Anterior cingulate cortex (tissue), 58 donors: ENCODE measurements at places on chromosomes 16 and 17.

DNA sequence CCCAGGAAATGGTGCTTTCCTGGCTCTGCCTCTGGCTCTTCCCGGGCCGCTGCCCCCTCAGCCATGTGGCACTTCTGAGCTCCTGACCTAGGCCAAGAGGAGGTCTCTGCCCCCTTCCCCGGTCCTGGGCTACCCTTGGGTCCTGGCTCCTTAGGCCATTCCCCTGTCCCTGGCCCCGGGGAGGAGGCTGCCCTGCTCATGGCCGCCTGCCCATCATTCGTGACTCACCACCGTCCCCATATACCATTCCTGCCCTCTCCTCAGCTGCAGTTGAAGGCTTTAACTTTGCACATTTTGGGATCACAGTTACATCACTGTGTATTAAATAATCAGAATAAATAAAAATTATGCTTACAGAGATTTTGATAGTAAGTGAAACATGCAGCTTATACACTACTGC is 69.0 kb downstream of the GRIN2A start:
- DNase-seq: no peak

- no peak for DNase-seq
Measured at GRCh38 chr17:62178579-62178978, 113.5 kb upstream of the MED13 start.

GRCh38 chr17:38464723-38465390 is 36.6 kb downstream of the ARHGAP23 start:
- peak; percentile 85 for DNase-seq

DNA sequence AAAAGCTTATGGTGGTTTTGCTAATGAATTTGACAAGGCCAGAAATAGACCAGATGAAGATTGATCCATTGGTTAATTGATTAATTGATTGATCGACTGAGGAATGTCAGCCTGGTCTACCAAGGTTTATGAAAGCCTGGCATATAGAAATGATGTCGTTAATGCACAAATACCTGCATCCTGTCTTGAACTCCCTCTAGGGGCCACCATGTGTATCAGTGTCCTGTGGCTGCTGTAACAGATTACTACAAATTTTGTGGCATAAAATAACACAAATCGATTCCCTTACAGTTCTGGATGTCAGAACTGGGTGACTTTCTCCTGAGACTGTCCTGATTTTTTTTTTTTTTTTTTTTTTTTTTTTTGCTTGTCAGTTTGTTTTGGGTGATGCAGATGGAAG is 553.2 kb downstream of the MAF start:
- no peak for DNase-seq

DNA sequence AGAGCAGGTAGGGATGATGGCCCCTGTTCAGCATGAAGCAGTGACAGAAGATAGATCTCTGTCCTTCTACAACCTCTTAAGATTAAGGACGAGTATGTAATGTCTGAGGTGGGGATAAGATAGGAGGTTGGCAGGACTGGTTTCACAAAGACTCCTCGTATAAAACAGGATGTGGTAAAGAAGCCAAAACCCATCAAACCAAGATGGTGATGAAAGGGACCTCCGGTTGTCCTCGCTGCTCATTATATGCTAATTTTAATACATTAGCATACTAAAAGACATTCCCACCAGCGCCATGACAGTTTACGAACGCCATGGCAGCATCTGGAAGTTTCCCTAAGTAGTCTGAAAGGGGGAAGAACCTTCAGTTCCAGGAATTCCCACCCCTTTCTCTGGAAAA is 27.3 kb downstream of the MIS12 start:
- DNase-seq: no peak

GRCh38 chr16:78216166-78216745 is 116.8 kb downstream of the WWOX start:
- DNase-seq: no peak

DNA sequence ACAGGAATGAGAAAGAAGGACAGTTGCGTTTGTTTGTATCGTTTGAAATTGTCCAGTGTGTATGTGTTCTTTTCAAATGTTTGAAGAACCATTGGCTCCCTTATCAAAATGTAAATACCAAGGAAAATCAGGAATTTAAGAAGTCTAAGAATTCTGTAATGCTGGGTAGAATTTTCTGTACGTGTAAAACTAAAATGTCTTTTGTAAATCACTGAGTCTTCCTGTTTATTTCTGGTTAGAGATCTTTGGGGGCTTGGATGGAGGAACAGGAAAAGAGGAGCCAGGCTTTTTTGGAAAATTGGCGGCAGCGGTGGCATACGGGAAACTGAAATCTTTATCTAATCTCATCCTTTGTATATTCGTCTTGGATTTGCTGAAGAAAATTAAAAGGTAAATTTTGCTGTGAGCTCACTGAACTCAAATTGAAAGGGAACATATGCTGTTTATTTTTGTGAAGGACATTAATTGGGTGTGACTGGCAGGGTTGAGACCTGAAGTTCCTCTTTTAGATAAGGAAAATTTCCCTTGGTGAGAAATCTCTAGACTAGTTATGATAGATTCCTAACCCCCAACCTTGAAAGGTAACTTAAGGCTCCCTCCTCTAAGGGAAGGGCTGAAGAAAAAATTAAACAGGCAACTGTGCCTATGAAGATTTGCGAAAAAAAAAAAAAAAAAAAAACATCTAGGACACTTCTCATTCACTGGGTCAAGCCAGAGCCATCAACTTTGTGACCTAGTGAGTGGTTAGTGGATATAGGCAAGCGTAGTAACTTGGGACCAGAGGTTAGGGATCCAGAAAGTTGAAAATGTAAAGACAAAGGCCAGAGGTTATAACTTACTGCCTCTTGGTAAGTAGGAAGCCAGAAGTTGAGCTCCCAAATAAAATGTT is 10.8 kb downstream of the TAT start:
- no peak for DNase-seq

GRCh38 chr16:89330177-89330856 is 112.8 kb downstream of the ZNF778 start:
- no peak for DNase-seq

GRCh38 chr17:18191236-18191667 is 7.6 kb downstream of the ALKBH5 start:
- DNase-seq: no peak

DNA sequence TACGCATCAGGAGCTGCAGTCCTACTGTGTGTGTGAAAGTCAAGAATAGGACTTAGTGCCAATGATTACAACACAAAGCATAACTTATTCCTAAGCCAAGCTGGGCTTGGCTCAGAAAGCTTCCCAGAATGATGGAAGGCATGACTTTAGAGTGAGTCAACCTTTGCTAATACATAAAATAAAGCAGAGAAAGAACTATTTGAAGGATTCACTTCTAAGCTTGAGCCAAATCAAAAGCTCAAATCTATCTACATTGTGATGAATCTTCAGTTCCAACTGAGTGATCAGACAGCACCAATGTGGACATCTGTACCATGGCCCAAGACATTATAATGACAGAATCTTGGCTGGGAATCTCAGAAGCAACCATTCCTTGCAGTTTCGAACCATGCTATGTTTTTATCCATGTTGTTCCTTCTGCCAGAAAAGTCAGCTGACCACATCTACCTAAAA is 41.4 kb downstream of the SMG6 start:
- DNase-seq: no peak

DNA sequence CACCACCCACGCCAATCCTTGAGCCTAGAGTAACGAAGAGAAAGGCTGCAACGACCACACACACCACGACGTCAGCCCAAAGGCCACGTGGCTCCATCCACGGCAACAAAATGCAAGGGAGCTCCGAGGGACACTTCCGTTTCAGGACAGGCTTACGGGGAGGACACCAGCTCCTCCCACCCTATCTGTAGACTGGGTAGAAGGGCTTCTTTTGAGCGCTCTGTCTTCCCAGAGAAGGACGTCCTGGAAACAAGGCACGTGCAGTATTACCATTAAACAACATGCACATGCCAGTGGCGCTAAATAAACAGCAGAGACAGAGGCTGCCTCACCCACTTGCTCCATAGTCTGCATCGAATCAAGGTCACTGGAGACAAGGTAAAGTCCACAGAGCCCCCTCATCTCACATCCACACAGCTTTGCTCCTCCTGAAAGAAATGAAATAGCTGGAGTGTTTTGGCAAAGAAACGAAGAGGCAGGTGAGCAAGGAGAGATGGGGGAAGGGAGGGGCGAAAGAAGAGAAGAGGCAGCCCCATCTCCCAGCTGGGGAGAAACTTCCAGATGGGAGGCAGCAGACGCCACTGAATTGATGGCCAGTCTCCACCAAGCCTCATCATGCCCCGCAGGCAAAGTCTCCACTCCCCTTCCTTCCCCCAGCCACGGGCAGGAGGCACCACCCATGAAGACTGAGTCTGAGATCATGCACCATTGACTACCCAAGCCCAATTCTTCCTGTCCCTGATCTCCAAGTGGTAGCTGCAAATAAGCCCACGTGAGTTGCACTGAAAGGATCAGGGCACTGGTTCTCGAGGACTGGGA is 24.0 kb downstream of the ZFHX3 start:
- DNase-seq: no peak

GRCh38 chr16:87033021-87033471 is 284.1 kb downstream of the C16orf95 start:
- no peak for DNase-seq

- DNase-seq: no peak
Measured at GRCh38 chr17:32275060-32276042, 9.7 kb downstream of the RHBDL3 start.

- DNase-seq: peak; percentile 59
Measured at GRCh38 chr16:53071748-53072301, 17.0 kb downstream of the CHD9 start.

DNA sequence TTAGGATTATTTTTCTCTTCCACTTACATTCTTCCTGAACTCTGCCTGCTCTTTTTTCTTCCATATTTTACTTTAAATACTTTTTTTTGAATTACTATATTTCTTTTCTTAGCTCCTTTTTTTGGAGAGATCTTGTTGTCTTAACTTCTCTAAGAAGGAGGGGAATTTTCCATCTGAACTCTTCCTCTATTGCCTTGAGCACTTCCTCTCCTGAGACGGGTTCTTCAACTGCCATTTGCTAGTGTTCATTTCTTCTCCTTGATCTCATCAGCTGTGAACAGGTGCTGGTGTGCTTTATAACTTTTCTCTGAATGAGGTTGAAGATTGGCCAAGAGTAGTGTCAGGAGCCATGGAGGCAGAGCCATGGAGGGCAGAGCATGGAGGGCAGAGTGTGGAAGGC is 15.1 kb upstream of the CD300LD start:
- no peak for DNase-seq

- DNase-seq: no peak
Measured at GRCh38 chr16:75486676-75487313, 8.4 kb downstream of the CHST6 start.

GRCh38 chr16:84514295-84514873 is 9.9 kb upstream of the MEAK7 start:
- DNase-seq: no peak

GRCh38 chr16:82368041-82368440 is 198.0 kb upstream of the MPHOSPH6 start:
- DNase-seq: peak; percentile 2

DNA sequence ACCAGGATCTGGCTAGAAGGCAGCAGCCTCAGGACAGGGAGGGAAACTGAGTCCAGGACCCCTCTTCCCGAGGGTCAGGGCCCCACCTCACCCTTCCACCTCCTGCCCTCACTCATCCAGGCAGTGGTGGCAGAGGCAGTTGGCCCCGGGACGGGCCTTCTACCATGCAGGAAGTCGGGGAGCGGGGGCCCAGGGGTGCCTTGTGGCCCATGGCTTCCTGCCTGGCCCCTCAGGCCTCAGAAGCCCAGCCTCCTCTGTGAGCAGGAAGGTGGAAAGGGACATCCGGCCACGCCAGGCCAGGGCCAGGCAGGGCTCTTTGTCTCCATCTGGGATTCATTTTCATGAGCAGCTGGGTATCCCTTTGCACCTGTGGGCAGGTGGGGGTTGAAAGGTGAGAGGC is 58.5 kb downstream of the BAHCC1 start:
- DNase-seq: no peak

DNA sequence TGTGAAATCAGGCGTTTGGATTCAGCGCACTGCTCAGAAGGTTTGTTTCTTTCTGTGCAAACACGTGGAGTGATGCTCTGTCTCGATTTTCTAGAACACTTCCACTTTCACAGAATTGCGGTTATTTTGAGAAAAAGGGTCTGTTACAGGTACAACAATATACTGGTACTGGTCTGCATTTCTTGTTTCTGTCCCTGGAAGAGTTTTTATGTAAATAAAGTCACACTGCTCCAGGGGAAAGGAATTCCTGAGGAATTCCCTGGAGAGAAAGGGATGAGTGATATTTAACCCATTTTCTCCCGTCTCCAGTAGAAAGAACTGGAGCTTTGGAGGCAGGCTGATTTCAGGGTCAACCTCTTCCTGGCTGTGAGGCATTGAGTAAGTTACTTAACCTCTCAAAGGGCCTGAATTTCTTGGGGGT is 16.2 kb upstream of the RMI2 start:
- no peak for DNase-seq

DNA sequence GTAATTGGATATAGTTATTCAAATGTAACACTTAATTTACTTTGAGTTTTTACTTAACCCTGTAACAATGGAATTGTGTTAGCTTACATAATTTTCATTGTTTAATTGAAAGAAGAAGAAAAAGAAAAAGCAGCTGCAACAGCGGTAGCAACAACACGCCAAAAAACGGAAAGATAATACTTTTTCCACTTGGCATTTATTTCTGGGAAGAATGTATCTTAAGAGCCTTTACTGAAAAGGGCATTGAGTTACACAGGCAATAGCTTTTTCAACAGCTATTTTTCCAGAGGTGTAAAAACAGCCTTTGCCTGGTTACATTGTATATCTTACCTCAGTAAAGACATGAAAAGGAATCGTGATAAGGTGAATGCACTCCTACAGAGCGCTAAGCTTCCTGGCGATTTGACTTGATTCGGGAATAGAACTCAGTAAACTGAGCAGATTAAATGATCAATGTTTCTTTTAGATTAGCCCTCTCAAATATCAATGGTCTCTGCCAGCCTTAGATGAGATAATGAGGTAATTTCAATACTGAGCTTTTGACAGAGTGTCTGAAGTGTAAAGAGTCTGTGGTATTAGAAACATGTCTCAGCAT is 311.3 kb downstream of the CDH13 start:
- DNase-seq: no peak

DNA sequence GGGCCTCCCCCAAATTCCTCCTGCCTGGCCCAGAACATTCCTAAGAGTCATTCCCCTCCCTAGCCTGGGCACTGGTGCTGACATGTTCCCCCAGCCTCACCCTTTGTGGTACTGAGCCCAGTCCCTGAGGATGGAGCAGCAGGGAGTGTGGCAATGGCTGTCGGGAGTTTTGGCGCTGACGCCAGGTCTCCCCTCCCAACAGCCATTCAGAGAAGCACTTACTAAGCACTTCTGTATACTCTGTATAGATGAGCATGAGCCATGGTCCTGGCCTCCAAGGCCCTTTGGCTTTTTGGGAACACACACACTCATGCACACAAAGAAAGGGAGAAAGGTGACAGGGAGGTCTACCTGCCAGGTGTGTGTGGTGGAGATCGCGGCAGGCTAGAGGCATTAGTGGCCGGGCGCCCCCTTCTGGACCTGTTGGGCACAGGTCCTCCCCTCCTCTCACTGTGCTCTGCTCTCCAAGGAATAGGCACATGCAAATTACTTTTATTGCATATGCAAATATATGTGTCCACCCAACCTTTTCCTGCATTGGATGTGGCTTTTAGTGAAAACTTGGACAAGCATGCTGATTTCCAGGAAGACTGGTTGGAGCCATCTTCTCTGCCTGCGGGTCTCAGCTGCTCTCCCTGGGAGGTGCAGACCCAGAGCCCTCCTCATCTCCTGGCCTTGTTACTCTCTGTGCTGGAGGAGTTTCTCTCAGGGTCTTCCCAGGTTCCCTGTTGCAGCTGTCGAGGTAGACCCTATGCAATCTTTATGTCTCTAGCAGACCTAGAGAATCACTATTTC is 17.4 kb upstream of the C17orf107 start:
- DNase-seq: peak; percentile 73

- no peak for DNase-seq
Measured at GRCh38 chr17:50076591-50077235, 18.4 kb upstream of the PDK2 start.
